ENCODE measurements at places on chromosomes 3 and 15.

GRCh38 chr15:36409819-36410218 lies 169.6 kb upstream of the CDIN1 start:
- no peak for DNase-seq

- no peak for DNase-seq
Observed at GRCh38 chr3:123657568-123657967, 72.7 kb upstream of the HACD2 start.

DNA sequence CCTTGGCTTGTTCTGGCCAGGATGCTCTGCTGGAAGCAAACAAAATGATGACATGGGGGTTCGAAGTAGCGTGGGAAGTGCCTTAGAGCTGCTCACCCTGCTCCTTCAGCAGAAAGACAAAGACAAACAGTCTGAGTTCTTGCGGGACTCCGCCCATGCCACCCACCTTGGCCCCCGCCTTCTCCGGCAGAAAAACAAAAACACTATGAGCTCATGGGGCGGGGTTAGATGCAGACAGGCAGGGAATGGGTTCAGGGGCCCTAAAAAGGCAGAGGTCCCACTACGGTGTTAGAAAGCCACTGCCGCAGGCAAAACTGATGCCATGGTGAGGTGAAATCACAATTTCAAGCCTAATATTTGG lies 9.7 kb upstream of the NCKIPSD start:
- no peak for DNase-seq

GRCh38 chr15:68658151-68658550 lies 79.4 kb downstream of the CORO2B start:
- DNase-seq: no peak

DNA sequence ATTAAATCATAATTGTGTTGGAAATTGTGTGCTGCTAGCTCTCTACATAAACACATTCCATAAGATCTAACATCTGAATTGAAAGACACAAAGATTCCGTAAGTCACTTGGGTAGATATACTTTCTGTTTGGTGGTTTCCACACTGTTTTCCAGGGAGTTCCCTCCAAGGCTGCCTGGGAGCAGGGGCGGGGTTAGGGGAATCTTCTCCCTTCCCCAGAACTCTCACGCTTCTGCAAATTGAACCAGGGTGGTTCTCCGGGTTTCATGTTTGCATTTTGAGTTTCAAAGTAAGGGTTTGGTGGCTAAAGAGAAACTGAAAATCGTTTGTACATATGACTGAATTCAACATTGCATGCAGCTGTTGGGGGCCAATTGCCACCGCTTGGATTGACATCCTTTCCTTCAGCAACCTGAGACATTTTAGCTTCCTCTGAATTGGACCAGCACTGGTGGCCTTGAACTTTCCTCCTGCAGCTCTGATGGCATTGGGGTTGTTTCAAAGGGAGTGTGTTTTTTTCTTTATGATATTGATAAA lies 192.7 kb upstream of the FEZF2 start:
- DNase-seq: no peak

DNA sequence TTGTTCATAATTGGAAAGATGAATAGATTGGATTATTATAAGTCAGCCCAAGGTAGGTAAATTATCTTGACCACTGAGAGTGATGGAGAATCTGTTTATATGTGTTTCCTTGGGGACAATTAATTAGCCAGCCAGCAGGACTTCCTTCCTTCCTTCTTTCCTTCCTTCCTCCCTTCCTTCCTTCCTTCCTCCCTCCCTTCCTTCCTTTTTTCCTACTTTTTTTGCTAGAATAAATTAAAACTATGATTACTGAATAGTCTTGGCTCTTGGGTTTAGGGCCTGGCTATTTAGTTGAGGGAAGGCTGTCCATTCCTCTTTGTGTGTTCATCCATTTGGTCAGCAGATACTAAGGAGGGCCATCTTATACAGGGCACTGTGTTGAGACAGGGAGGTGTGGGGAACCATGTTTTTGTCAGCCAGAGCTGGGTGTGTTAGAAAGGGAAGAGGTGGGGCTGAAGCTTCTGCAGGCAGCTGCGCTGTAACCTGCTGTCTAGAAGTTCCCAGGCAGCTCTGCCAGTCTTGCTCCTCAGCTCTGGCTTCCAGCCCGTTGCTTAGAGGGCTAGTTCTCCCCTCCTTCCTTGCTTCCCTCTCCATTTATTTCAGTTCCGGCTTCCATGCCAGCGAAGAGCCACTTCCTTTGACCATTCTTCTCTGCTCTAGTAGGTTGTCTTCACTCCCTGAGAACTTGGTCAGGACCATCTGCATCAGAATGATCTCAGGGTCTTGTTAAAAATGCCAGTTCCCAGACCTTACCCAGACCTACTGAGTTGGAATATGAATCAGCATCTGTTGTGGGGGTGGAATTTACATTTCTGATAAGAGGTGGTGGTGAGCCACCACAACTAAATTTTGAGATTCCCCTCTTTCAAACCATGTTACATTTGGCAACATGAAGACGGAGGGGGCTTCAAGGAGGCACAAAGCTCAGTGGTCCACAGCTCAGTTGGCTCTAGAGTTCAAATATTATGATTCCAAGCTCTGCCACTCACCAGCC lies 113.9 kb downstream of the DGKG start:
- DNase-seq: no peak

GRCh38 chr3:143565951-143566350 lies 282.3 kb downstream of the SLC9A9 start:
- DNase-seq: no peak

DNA sequence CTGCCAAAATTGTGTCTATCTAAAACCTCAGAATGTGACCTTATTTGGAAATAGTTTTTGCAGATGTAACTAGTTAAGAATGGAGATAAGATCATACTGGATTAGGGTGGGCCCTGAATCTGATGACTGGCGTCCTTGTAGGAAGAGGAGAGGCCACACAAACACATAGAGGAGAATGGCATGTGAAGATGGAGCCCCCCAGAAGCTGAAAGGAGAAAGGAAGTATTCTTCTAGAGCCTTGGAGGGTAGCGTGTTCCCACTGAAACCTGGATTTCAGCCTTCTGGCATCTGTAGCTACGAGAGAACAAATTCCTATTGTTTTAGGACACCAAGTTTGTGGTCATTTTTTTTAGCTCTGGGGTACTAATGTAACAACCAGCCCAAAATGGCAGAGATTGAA lies 423.0 kb upstream of the TPM1 start:
- DNase-seq: no peak
